ENCODE measurements at places on chromosomes 2 and 18.
A peak's percentile ranks its signal among the peaks of the same experiment; 100 is the strongest.

DNA sequence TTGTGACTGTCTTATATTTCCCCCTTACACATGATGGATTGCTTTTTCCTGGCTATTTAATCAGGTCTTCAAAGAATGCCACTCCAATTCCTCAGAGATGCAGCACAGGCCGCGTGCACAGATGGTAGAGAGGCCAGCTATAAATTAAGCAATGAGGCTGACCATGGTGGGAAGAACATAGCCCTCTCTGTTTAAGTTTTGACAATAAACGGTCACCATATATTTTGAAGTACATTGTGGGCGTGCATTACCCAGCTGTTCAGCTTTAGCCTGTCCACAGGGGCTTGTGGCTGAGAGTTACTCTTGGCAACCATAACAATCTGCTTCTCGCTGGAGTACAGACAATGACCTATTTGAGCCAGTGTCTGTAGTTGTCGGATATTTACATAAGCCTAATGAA, 730.8 kb downstream of the DCC start:
- DNase-seq, result no peak

GRCh38 chr2:73089270-73090030, 17.9 kb upstream of the SFXN5 start:
- no peak for DNase-seq

DNA sequence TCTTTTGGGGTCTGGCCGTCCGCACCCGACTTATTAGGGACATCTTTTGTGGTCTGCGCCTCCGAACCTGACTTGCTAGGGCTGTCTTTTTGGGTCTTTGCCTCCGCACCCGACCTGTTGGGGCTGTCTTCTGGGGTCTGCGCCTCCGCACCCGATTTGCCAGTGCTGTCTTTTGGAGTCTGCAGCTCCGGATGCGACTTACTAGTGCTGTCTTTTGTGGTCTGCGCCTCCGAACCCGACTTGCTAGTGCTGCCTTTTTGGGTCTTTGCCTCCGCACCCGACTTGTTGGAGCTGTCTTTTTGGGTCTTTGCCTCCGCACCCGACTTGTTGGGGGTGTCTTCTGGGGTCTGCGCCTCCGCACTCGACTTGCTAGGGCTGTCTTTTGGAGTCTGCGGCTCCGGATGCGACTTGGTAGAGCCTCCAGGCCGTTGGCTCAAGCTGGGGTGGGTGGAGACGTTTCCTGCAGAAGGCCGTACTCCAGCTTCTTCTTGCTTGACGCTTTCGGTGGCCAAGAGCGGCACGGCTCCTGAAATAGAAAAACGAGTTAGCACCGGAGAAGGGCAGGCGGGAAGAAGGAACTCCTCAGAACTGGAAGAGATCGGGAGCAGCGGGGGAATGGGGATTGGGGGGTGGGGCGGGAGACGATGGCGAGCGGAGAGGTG, 498 bp downstream of the TGOLN2 start:
- peak; percentile 56 for DNase-seq

DNA sequence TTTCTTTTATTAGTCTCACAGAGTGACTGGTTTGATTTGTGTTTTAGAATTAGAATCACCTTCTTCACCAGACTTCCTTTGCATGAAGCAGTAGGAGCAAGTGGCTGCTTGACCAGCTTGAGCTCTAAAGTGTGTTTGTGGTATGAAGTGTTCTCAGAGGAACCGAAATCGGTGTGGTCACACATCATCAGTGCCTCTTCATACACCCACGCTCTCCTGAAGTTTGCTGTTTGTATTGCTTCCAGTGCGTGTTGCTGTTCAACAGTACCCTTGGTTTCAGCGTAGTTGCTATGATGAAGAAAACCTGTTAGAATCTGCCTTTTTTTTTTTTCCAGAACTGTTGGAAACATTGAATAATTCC, 77.9 kb downstream of the LIMS1 start:
- peak; percentile 72 for DNase-seq

DNA sequence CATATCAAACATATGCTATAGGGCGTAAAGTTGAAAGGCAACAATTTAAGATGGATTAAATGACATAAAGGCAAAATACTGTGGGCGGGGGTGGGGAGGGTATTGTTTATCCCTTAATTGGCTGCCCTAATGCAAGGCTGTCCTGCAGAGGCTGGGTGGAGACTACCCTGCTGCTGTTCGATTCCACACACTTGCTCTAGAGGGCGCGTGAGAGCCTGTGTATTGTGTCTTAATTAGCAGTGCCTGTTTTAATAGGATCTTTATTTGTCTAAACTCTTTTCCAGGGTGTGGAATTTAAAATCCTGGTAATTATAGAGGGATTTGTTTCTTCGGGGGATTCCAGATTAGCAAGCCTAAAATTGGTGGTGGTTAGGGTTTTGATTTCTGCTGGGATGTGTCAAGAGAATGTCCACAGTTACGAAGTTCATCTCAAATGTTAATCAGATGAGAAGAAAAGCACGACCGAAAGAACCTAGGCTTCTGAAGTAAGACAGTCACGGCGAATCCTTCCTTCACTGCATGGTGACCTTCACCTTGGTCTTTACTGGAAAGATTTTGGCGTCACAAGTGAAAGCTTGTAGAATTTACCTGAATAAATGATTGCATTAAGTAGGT, 103.5 kb upstream of the MAP3K20 start:
- peak; percentile 32 for DNase-seq

- DNase-seq, result no peak
Observed at GRCh38 chr2:173126819-173127218, 51.2 kb downstream of the MAP3K20 start.

DNA sequence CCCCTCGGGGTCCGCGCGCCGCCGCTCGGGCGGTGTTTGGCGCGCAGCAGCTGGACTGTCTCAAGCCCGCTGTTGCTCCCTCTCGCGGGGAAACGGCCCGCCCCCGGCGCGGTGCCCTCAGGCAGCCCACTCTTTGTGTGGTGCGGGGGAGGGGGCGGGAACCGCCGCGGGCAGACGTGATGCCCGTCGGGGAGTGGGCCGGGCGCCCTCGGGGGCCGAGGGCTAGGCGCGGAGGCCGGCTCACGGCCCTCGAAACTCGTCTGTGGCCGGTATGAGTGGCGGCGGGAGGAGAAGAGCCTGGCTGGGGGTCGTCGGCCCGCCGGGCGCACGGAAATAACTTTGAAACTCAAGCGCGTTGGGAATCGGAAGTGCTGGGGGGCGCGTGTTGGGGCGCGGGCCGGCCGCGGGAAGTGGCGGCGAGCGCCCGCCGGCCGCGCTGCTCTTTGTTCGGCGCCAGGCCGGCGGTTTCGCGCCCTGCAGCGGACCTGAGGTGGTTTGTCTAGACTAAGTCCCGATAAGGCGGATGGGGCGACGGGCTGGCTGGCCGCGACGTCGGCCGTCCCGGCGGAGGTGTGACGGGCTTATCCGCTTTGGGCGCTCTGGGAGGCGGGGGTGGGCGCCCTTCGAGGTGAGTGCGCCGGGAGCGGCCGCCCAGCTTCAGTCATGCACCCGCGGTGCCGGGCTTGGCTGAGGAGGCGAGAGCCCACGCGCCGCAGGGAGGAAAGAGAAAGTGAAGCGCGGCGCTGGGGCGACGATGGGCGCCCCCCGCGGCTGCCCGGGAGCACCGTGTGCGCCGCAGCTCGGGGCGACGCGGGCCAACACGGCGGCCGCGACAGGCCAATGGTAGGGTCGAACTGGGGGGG, 679 bp downstream of the PTMA start:
- DNase-seq, result peak; percentile 71

DNA sequence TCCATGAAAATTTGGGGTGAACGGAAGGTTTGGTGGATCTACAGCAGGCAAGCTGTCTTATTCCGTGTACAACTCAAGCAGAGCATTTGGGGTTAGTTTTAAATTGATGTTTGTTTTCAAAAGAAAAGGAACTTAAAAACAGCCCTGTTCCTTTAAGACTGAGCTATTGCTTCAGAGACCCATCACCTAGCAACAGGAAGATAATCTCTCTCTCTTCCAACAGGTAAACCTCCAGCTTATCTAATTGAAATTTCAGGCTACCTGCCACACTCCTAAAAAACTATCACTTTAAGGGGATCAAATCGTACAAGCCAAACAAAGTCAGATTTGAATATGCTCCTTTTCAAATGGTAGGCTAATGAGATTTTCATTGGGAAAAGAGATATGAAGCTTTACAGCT, 101.8 kb downstream of the RNF152 start:
- DNase-seq, result no peak

- no peak for DNase-seq
Observed at GRCh38 chr2:222208010-222208690, 90.6 kb downstream of the PAX3 start.

DNA sequence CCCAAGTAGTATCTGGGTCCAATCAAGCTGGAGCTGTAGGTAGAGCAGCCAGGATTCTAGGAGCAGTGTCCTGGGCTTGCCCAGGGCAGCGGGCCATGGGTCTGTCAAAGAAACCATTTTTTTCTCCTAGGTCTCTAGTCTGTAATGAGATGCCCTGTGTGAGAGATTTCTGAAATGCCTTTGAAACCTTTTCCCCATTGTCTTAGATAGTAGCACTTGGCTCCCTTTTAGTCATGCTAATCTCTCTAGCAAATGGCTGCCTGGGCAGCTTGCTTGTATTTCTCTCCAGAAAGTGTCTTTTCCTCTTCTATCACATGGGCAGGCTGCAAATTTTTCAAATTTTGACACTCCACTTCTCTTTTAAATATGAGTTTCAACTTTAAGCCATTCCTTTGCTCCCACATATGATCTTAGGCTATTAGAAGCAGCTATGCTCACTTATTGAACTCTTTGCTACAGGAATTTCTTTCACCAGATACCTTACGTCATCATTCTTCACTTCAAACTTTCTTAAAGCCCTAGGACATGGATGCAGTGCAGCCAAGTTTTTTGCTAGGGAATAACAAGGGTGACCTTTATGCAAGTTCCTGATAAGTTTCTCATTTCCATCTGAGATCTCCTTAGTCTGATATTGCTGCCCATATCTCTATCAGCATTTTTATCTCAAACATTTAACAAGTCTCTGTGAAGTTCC, 890.2 kb upstream of the VRK2 start:
- no peak for DNase-seq

DNA sequence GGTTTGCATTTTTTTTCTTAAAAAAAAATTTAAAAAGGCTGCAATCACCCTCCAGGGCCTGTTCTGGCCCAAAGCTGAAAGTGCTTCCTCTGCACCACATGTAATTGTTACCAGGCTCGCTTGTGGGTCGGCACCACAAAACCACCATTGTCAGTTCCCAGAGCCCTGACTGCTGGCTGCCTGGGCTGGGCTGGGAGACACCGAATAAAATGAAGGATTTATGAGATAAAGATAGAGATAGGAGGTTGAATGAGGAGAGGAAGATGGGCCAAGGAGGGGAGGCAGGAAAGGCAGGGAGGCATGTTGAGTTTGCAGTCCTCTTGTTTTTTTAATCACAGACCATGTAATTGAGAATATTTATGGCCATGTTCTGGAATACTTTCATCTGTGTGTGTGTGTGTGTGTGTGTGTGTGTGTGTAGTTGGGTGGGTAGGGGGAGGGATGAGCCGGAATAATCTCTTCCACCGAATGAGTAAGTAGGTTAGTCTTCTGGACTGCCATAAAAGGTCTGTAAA, 14.7 kb downstream of the NRP2 start:
- DNase-seq, result no peak

DNA sequence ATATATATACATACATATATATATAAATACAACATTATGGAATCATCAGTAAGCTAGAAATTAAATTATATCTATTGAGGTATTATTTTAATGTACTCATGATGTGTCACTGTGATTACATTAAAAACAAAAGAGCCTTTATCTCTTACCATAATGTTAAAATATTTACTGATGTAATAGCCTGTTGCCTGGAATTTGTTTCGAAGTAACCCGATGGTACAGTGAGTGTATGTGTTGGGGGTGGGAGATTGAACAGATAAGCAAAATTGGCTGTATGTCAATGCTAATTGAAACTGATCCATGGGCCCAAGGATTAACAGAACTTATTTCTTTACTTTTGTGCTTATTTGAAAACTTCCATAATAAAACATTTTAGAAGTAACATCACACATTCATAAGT, 1473.2 kb downstream of the LRP1B start:
- DNase-seq, result no peak

DNA sequence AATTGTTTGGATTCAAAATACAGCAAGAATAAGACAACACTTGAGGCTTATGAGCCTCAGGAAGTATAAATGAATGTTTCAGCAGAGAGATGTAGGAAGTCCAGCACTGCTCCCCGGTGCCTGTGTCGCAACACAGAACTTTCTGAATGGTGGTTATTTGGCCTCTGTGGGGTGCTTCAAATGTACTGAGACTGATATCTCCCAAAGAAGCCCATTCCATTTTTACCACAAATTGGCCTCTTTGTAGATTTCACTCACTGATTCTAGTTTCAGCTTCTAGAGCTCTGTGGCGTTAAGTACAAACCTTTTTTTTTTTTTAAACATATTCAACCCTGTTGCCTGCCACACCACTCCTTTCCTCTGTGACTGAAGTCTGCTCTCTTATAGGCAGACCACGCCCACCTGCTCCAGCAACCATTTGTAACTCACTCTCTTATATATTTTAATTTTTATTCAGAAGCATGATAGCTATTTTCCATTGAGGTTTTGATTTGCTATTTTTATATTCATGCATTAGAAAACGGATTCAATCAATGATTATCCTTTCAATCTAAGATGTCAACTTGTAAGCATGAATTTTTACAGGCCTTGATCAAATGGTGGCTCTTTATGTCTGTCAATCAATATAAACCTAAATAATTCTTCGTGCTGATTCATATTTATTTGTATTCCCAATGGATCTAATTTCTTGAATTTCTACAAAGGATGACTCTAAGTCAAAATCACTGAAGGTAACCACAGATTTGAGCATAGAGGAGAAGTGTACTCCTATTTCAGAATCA, 277.1 kb upstream of the CCDC68 start:
- no peak for DNase-seq

- DNase-seq, result peak; percentile 80
Observed at GRCh38 chr2:127293748-127294562, at the start of gene ERCC3. Gene ERCC3, minus strand, starts transcription at chr2:127294144. Its CDS starts 63 bp downstream, at chr2:127294081.

DNA sequence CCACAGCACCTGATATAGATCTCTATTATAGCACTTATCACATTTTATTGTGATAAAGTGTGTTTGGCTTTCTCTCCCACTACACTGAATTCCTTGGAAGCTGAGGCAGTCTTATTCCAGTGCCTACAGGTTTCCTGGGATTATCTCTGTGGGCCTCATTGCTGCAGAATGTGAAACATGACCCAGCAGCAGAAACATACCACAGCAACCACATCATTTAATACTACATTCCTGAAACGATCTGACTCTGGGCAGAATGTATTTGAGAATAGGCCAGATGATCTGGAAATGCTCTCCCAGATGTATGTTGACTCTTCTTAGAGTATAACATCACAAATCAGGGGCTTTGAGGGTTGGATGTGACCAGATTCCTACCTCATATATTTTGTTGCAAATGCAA, 323.5 kb upstream of the TANK start:
- DNase-seq, result no peak

- no peak for DNase-seq
Observed at GRCh38 chr2:18436503-18437005, 123.9 kb downstream of the RDH14 start.

DNA sequence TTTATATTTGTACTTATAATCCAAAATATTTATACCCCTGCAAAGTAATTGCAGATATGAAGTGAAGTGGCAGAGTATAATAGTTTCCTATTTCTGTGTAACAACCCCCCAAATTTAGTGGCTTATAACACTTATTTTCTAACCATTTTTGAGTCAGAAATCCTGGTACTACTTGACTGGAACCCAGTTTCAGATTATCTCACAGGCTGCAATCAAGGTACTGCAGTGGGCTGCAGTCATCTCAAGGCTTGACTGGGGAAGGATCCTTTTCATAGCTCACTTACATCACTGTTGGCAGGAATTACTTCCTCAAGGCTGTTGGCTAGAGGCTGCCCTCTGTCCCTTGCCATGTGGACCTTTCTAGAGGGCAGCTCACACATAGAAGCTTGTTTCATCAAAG, 558.2 kb upstream of the PKDCC start:
- DNase-seq, result no peak

Data from CD4-positive, alpha-beta T cell treated with Interleukin-12 subunit alpha and Interleukin-12 subunit beta, for 1 hour (primary cell).